Ureter (tissue), 1 donor: ENCODE measurements at places on chromosomes 16 and 17. TPM values are rescaled to one million over a fixed set of nuclear protein-coding genes. Genes with fewer than 3 reads are reported as not detected.
A peak's percentile ranks its signal among the peaks of the same experiment; 100 is the strongest.

Gene LMF1
- 32.1 TPM for total RNA-seq

Gene ADAD2
- total RNA-seq, result 0.42 TPM

Gene MT1H
- not detected for total RNA-seq

Gene ITGB4
- 303 TPM for total RNA-seq

Gene LASP1
- 126 TPM for total RNA-seq

Gene TPPP3
- 12.5 TPM for total RNA-seq

Gene FOXF1
- 31.7 TPM for total RNA-seq

Gene TBC1D26
- total RNA-seq, result 0.47 TPM

Gene ACSM3
- 30.6 TPM for total RNA-seq

Gene EVPLL
- 2.1 TPM for total RNA-seq

- no peak for DNase-seq
Measured at GRCh38 chr16:14232106-14232864, 161.2 kb downstream of the MRTFB start.

DNA sequence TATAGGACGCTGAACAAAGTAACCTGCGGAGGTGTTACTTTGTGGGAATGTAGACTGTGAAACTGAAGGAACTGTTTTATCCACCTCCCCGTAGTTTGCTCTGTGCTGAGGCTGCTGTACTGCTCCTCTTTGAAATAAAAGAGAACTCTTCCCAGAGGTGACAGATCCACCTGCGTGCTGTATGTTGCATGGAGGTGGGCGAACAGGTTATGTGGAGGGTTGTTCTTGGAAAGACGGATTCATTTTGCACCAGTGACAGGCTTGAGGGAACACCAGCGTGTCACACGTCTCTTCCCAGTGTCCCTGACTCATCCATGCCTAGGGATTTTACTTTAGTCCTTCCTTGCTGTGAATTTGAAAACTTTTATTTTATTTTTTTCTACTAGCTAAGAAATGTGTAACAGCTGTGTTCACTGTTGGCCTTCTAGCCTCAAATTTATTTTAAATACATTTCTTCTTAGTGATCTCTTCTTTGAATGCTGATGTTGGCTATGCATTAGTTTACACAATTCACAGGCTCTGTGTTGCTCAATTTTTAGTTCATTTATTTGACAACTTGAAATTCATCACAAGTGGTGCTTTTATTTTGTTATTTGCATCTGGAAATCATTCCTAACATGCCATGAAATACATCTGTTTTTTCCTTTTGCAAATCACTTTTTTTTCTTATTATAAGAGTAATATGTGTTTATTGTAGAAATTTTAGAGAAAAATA, 512.4 kb downstream of the CDH13 start:
- DNase-seq, result no peak

- no peak for DNase-seq
Measured at GRCh38 chr17:18011286-18011685, 27.7 kb downstream of the ATPAF2 start.

GRCh38 chr17:14337596-14338079, 36.8 kb downstream of the HS3ST3B1 start:
- DNase-seq, result no peak

- DNase-seq, result no peak
Measured at GRCh38 chr17:14094676-14095601, 25.6 kb downstream of the COX10 start.

- DNase-seq, result no peak
Measured at GRCh38 chr17:44167181-44167861, 3.2 kb upstream of the ASB16 start.

DNA sequence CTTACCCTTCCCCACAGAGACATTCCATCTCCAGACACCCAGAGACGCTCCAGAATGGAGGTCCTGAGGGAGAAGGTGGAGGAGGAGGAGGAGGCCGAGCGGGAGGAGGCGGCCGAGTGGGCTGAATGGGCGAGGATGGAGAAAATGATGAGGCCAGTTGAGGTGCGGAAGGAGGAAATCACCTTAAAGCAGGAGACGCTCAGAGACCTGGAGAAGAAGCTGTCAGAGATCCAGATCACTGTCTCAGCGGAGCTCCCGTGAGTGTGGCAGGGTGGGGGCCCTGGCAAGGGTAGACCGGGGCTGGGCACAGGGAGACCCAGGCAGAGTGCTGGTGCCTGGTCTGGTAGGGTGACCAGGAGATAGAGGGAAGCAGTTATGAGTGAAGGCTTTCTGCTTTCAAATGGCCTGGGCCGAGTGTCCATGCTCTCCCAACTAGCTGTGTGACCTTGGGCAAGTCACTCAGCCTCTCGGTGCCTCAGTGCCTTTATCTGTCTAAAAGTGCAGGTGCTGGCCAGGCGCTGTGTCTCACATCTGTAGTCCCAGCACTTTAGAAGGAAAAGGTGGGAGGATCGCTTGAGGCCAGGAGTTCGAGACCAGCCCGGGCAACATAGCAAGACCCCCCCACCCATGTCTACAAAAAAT, 3.4 kb downstream of the DRC7 start:
- DNase-seq, result no peak

- DNase-seq, result no peak
Measured at GRCh38 chr17:59914274-59914854, 21.4 kb downstream of the RPS6KB1 start.

DNA sequence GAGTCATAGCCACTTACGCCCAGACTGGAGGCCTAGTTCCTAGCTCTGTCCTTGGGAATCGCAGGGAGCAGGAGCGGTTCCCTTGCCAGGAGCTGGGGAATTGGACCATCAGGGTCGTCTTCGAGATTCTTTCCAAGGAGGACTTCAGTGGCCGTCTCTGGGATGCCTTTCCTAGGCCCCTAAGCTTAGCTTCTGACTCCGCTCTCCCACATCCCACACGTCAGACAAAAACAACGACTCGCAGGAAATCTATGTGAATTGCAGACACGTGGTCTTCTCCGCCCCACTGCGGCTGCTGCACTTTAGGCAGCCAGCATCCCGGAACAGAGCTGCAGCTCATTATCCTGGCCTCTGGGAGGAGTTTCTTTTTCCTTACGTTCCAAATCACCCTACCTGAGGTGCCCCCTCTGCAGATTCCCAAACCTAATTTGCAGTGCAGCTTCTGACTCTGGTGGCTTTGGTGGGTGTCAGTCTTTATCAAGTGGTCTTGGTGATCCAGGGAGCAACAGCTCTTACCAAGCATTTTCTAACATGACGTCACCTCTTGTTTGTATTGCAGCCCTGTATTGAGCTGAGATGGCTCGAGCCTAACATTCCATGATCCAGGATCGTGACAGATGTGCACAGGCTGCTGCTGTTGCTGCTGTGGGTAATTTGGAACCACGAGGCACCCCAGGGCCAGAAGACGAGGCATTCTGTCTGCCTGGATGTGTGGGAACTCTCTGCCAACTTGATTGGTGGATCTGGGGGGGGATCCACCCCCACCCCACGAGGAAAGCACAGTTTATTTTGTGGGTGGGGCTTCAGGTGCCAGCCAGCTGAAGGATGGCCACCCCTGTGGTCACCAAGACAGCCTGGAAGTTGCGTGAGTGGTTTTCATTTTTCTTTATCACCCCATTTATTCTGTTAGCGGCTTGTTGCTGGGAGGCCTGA, 1.1 kb downstream of the KATNB1 start:
- no peak for DNase-seq

- DNase-seq, result no peak
Measured at GRCh38 chr16:26598061-26598460, 468.7 kb upstream of the C16orf82 start.

DNA sequence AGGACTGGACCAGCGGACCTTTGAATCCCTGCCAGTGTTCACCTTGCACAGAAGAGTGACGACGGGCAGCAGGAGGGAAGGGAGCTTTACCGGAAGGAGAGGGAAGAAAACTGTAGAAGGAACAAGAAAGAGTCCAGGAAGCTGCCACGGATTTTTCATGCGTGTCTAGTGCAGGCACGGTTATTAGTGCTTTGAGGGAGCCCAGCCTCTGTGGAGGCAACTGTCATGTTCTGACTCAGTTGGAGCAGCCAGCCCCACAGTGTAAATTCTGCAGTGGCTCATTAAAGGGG, 6.5 kb upstream of the HOXB13 start:
- no peak for DNase-seq

GRCh38 chr16:75908331-75909117, 182.2 kb upstream of the CPHXL start:
- no peak for DNase-seq

- peak; percentile 74 for DNase-seq
Measured at GRCh38 chr17:11644265-11645212, 46.3 kb downstream of the DNAH9 start.

DNA sequence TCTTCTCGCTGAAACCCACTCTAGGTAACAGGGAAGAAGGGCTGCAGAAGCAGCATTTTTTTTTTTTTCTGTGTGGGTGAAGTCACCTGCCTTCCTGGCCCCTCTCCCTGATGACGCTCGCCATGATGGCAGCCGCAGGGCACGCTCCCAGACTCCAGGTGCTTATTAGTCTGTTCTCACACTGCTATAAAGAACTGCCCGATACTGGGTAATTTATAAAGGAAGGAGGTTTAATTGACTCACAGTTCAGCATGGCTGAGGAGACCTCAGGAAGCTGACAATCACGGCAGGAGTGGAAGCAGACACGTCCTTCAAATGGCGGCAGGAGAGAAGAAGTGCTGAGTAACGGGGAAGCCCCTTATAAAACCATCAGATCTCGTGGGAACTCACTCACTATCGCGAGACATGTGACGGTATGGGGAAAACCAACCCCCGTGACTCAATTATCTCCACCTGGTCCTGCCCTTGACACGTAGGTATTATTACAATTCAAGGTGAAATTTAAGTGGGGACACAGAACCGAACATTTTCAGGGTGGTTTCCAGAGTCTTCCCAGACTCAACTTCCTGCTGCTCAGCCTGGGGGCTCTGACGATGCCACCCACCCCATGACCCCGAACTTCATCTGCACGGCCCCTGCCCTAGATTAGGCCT, 34.9 kb upstream of the NLRP1 start:
- DNase-seq, result no peak

DNA sequence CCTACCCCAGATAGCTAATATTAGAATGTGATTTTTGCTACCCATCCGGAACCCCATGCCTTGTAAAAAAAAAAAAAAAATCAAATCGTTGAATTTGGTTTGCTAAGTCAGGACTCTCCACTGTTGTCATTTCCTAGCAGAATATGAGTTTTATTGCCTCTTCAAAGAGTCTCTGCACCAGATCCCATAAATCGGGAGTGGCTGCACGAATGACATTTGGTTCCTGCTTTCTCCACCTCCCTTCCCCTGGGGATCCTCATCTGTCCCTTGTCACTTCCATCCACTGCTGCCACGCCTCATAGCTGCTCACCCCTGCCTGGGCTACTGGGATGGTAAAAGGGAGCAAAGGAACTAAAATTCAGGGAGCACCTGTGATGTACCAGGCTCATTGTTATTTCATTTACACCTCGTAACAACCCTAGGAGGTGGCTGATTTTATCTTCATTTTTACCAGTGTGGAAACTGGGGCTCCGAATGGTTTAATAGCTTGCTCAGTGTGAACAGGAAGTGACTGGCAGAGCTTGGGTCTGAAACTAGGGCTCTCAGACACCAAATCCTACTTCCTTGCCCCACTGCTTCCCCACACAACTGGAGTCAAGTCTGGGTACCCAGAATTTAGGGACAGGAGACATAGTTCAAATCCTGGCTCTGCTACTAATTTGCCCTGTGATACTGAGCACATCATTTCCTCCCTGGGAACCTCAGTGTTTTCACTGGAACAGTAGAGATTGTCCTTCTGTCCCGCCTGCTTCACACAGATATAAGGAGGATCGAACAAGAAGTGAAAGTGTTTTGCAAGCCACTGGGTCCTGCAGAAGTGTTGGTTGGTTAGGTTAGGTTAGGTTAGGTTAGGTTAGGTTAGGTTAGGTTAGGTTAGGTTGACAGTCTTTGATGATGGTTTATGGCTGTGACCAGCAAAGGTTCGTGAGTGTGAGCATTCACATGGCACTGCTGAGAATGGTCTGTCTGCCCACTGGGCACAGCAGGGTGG, 585 bp upstream of the KRT36 start:
- no peak for DNase-seq

DNA sequence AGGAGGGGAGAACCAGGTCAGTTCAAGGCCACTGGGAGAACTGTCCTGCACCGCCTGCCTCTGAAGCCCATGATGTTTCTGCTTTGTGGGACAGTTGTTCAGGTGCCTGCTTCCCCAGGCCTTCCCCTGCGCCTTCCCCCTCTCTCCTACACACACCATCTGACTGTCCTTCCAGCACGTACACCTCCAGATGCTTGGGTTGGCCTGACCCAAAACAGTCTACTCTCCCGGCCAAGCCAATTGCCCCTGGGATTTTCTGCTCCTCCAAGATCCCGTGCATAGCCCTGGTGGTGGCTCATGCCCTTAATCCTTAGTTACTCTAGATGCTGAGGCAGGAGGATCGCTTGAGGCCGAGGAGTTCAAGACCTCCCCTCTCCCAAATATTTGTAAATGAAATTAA, 684 bp upstream of the RSAD1 start:
- DNase-seq, result no peak

GRCh38 chr16:711548-712320, 3.2 kb upstream of the METRN start:
- no peak for DNase-seq

DNA sequence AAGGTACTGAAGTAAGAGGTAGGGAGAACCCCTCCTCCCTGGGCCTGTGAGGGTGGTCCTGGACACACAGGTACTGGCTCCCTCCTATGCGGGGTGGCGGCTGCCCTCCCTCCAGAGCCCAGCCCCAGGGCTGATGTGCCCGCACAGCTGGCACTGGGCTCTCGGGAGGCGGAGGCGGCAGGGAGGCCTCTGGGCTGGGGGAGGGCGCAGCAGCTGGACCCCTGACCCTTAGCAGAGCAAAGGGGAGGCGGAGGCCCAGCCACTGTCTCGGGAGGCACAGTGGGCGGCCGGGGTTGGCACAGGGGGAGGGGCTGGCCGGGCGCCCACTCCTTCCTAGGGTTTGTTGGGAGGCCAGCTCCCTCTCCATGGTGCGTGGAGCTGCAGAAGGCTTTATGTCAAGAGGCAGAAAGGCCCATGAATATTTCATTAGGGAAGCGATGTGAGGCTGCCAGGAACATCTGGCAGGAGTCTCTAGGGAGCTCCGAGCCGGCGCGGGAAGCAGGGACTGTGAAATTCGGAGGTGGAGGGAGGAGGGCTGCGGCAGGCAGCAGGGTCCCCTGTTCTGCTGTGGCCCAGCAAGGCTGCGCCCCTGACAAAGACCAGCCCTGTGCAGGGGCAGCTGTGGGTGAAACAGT, 44.1 kb upstream of the ACSF3 start:
- no peak for DNase-seq

GRCh38 chr17:1690544-1691221, 6.0 kb upstream of the PRPF8 start:
- no peak for DNase-seq
